Skin of body (tissue), 3 donors: ENCODE measurements at places on chromosomes 5 and 9.

GRCh38 chr5:166505544-166505943 lies 1785.9 kb upstream of the WWC1 start:
- DNase-seq: no peak

GRCh38 chr5:148927307-148927946 lies 101.0 kb downstream of the ADRB2 start:
- no peak for DNase-seq

GRCh38 chr5:154740483-154740882 lies 14.7 kb upstream of the LARP1 start:
- DNase-seq: no peak

GRCh38 chr9:94612071-94612470 lies 18.4 kb upstream of the FBP2 start:
- DNase-seq: no peak

GRCh38 chr9:121822093-121823085 lies 171.0 kb downstream of the DAB2IP start:
- no peak for DNase-seq

GRCh38 chr9:124794902-124795491 lies 18.1 kb downstream of the OLFML2A start:
- no peak for DNase-seq

GRCh38 chr9:114140850-114141249 lies 14.5 kb upstream of the COL27A1 start:
- no peak for DNase-seq

GRCh38 chr5:141765896-141766551 lies 84.0 kb upstream of the ARAP3 start:
- no peak for DNase-seq

DNA sequence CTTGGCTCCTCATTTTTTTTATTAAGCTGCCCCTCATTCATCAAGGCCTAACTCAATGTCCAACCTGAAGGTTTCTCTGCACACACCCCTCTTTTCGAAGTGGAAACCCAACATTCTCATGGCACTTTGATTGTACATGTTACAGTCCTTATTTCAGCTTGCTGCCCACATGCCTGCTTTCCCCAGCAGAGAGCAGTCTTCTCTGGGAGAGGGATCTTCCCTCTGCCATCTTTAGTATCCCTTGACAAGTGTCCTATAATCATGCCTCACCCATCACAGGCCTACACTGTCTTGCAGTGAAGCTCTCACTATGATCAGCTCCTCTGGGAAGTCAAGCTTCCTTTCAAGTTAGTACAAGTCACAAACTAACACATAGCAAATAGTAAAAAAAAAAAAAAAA lies 175.1 kb downstream of the ACER2 start:
- DNase-seq: no peak

DNA sequence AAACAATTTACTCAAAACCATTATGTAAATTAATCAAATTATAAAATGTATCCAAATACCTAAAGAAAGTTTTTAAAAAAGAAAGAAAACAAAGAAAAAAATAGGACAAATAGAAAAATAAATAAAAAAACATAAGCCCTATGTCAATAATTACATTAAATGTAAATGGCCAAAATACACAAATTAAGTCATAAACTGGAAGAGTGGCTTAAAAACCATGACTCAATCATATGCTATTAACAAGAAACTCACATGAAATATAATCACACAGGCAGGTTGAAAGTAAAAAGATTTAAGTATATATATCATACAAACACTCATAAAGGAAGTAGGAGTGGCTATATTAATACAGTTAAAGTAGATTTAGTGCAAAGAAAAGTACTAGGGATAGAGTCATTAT lies 95.3 kb downstream of the PRELID2 start:
- DNase-seq: no peak

- DNase-seq: no peak
These were observed 12.6 kb downstream of the LMBRD2 start for GRCh38 chr5:36138900-36139683.

DNA sequence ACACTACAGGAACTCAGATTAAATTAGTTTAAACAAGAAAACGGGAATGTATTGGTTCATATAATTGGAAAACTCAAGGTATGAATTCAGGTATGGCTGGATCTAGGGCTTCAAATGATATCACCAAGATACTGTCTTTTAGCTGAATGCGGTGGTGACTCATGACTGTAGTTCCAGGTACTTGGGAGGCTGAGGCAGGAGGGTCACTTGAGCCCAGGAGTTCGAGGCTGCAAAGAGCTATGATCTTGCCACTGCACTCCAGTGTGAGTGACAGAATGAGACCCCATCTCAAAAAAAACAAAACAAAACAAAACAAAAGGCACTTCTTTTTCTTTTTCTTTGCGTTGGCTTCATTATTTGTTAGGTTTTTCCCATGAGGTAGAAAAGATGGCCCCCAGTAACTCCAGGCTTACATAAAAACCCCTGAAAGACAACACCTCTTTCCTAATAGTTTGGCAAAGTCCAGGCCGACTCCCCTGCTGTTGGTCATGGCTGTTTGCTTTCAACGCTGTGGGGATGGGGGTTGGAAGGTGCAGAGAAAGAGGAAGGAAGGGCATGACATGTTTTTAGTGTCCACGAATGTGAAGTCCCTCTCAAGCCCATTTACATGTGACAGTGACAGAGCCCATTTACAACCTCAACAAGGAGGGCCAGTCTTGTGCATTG lies 39.8 kb upstream of the CRB2 start:
- DNase-seq: no peak

DNA sequence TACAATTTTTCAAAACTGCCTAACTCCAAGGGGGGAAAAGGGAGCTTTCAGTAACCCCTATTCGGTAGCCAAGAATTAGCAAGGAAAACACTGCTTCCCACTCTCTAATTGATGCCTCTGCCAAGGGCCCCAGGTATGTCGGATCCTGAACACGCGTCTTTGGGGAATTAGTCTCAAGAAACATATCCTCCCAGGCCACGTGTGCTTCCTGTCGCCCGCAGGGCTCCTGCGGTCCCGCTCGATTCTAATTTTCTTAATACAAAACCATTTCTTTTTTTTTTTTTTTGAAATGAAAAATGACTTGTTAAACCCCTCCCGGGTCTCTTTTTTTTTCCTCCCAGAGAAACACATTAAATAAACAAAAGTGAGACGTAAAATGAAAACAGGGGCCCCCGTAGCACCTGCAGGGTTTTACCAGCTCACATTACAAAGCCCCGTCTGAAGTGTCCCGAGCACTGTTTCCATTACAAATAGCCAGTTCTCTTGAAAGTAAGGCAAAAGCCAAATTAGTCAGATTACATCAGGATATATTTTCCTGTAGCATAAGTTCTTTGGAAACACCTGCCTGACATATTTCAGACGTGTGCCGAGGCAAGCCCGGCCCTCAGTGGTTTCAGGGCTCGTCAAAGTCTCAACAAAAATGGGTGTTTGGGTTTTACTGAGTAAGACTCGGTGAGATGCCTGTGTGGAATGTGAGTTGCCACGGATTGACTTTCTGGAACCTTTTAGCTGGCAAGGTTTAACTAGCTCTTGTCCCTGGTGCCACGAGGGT lies 21.5 kb downstream of the SMIM23 start:
- DNase-seq: no peak

- DNase-seq: no peak
These were observed 57.1 kb downstream of the MAST4 start for GRCh38 chr5:66653325-66653724.

- no peak for DNase-seq
These were observed 791.9 kb upstream of the CDH6 start for GRCh38 chr5:30401479-30402058.

DNA sequence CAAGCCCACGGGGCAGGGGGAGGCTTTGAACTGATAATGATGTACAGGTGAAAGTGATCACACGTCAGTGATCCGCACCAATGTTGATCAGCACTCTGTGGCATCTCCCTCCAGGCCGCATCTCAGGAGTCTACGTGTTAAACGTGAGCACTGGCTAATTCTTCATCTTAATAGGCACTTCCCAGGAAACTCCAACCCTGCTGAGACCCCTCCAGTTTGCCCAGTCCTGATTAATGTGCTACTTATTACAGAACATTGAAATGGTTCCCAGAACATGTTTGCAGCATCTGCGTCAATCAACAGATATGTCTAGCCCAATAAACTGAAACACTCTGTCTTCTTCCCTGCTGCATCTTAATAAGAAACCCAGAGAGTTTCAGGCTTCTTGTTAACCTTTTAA lies 298.4 kb downstream of the DEPDC1B start:
- DNase-seq: no peak

- DNase-seq: peak; percentile 68
These were observed 7.0 kb downstream of the ASS1 start for GRCh38 chr9:130451509-130452388.

DNA sequence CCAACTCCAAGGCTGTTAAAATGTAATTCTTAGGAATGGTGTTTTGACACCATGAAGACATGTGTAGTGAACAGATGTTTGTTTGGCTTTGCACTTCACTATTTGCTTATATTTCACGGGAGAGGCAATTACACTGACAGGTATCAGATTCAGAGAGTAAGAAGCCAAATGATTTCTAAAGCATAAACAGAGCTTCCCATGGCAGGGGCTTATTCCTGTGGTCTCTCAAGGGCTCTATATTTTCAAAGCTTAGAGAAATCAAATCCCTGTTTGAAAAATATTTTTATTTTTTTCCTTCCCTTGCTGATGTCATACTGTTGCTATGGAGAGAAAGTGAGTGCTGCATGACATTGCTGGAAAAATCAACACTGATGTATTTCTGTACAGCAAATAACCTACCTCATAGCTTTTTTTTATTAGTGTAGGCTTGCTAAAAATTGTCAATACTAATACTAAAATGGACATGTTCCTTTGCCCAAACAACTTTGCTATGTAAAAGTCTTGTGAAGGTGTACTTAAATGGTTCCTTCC lies 161.4 kb downstream of the GIN1 start:
- peak; percentile 12 for DNase-seq

GRCh38 chr5:66538126-66538525 lies 58.1 kb upstream of the MAST4 start:
- no peak for DNase-seq

- DNase-seq: no peak
These were observed 31.1 kb downstream of the MRPS27 start for GRCh38 chr5:72288924-72289323.

- DNase-seq: no peak
These were observed 11.4 kb upstream of the ADAMTS16 start for GRCh38 chr5:5128766-5129165.

- no peak for DNase-seq
These were observed 401.9 kb downstream of the TLE4 start for GRCh38 chr9:79973627-79974026.

GRCh38 chr5:31516802-31517201 lies 15.1 kb downstream of the DROSHA start:
- no peak for DNase-seq

DNA sequence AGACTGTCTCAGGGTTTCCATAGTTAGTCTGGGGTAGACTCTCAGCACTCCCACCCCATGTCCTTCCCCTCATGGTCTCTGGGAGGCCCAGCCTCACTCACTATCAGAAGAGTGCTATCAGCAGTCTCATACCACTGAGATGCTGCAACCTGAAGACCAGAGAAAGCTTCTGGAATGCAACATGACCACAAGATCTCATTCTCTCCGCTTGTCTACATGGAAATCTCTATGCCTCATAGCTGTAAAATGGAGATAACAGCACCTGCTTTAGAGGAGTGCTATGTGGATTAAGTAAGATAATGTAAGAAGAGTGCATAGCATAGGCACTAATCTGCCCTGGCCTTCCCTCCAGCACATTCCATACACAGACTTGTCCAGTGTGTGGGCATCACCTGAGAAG lies 47.0 kb upstream of the ZNF169 start:
- no peak for DNase-seq

DNA sequence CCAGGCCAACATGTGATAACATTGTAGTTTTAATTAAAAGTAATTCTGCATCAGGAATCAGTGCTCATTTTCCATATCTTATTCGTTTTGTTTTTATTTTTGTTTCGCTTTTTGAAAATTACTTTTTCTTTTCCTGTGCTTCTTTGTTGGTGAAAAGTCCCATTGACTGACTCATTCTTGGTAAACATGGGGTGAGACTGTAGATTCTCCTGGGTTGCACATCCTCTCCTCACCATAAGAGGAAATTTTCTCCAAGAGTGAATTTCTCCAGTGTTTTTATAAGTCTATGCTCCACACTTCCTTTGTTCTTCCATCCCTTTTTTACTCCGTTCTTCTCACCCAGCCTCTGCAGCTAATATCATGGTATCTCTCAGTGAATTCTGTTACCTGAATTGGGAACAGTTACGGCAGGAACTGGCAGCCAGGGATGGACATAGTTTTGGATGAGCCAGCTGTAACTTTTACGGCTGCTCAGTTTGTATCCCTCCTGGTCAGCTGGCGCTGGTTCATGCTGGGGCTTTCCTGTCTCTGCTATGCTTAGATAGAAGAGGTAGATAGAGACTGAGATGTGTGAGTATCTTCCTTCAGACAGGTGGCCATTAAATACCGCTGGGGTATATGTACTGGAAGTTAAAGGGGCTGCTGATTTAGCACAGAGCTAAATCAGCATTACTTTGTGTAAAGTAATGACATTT lies 80.0 kb downstream of the MAN2A1 start:
- no peak for DNase-seq

GRCh38 chr5:148730270-148730669 lies 75.9 kb upstream of the HTR4 start:
- DNase-seq: no peak

GRCh38 chr9:87206064-87206661 lies 258.9 kb upstream of the GAS1 start:
- peak; percentile 62 for DNase-seq

DNA sequence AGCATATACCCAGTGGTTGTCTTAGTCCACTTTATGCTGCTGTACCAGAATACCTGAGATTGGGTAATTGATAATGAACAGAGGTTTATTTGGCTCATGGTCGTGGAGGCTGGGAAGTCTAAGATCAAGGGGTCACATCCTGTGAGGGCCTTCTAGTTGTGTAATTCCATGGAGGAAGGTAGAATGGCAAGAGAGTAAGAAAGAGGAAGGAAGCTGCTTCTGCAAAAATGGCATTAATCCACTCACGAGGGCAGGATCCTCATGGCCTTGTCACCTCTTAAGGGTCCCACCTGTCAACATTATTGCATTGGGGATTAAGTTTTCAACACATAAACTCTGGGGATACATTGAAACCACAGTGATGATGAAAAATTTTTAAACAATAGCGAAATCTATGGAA lies 17.0 kb downstream of the BTNL8 start:
- DNase-seq: no peak

- DNase-seq: peak; percentile 12
These were observed 735 bp downstream of the PTGR1 start for GRCh38 chr9:111598733-111599091.

DNA sequence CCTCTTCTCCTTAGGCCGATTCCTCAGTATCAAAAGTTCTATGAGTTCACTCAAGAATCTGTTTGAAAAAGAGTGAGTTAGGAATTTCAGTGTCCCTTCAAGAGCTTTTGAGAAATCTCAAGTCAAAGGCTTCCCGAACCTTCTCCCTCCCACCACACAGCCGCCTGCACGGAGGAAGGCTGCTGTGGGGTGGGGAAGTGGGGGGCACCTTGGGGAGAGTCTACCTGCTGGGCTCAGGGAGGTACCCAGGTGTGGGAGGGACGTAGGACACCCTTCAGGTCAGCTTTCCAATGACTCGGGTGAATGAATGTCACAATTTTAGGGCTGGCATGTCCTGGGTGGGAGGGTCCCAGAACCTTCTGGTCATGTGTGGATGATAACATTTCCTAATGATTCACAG lies 17.5 kb downstream of the CXCL14 start:
- no peak for DNase-seq

GRCh38 chr9:110687497-110687896 lies 18.9 kb downstream of the MUSK start:
- no peak for DNase-seq

- peak; percentile 35 for DNase-seq
These were observed 27.6 kb upstream of the ECM2 start for GRCh38 chr9:92563116-92564100.

- no peak for DNase-seq
These were observed 14.5 kb downstream of the TERT start for GRCh38 chr5:1280177-1281037.

GRCh38 chr5:149153193-149153750 lies 12.0 kb downstream of the ABLIM3 start:
- no peak for DNase-seq
